Fibroblast of skin of abdomen (primary cell): ENCODE measurements at places on chromosomes 3 and 15.

DNA sequence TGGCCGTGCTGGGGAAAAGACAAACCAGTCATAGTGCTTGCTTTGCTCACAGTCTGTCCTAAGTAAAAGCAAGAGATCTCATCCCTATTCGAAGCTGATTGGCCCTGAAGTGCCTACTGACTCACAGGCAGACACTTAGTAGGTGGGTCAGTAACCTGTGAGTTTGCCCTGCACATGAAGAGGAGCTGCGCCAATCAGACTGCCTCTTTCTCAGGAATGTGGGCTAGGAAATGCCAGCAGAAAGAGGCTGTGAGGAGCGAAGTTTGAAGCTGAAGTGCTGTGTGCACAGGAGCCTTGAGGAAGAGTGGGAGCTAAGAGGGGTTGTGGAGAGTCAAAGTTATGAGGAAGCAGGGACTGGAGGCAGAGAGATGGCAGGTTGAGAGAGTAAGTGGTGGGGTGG, 126.8 kb downstream of the IL20RB start:
- DNase-seq: no peak

- DNase-seq: no peak
These were observed 13.1 kb upstream of the CYP11A1 start for GRCh38 chr15:74380361-74381189.

- DNase-seq: no peak
These were observed 7.1 kb downstream of the CELSR3 start for GRCh38 chr3:48655606-48656005.

- DNase-seq: peak; percentile 47
These were observed 552.4 kb upstream of the CCDC54 start for GRCh38 chr3:106824856-106825255.

DNA sequence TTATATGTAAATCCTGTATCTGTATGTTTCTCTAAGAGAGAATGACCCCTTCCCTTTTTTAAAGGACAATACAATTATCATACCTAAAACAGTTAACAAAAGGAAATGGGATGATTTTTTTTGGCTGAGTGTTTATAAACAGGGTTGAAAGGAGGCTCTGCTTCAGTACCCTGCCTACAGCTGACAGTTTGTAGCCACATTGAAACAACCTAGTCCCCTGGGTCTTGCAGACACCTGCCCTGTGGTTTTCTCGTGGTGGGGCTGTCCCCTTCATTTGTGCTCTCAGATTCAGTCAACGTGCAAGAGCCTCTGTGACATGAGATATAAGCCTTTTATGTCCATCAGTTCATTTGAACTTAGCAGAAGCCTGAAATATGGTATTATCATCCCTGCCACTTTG, 2.3 kb upstream of the HMCES start:
- no peak for DNase-seq

DNA sequence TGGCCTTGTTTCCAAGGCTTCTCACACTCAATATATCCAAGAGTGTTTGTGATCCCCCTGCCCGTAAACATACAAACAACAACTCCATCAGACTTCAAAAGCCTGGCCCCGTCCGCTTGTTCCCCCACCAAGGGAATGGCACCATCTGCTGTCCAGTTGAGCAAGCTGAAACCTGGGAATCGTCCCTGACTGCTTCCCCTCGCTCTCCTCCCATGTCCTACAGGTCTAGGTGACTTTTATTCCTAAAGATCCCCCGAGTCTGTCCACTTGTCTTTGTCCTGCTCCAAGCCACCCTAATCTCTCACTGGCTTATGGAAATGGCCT, 27.9 kb upstream of the FAM174B start:
- DNase-seq: peak; percentile 28

- no peak for DNase-seq
These were observed 81.5 kb downstream of the CSNK1G1 start for GRCh38 chr15:64274341-64274950.
